ENCODE measurements at places on chromosomes 7 and 10.

DNA sequence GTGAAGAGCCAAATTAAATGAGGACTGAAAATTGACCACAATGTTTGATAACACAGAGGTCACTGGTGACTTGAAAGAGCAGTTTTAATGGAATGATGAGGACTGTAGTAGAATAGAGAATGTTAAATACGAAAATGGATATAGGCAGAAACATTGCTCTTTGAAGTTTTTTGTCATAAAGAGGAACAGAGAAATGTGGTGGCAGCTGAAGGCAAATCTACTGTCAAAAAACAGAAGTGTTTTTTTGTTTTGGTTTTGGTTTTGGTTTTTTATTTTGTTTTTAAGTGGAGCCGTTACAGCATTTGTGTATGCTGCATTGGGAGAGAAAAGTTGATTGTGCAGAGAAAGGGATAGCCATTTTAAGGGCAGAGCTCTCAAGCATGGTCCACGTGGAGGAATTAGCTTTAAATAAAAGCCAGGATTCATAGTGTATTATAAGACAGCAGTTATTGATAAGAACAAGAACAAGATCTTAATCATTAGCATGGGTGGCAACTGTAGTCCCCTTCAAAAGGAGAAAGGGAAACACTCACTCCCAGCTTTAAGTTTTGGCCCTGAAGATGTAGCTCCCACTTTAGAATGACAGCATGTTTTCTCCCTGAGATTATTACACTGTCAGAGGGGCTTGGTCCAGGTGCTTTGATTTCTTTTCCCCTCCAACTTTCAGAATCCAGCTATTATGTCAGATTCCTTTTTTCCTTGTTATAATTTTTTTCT, 156.7 kb upstream of the BET1 start:
- DNase-seq: no peak

DNA sequence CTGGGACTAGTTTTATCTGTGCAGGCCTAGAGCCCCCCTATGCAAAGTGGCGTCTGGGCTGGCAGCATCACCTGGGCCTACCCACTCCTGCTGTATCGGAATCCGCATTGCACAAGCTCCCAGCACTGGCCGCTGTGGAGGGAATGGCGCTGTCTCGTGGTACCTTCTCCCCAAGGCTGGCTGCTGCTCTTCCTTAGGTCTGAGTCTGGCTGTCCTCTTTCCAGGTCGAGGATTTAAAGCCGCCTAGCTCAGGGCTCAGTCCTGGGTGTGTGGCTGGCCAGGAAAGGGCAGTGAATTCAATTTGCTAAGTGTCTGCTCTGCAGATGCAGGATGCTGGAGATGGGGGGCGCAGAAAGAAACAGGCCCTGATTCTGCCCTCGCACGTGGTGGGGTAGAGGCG, 44.7 kb downstream of the MGMT start:
- no peak for DNase-seq

GRCh38 chr7:19747740-19748339, 25.6 kb downstream of the TMEM196 start:
- DNase-seq: peak; percentile 26

- DNase-seq: peak; percentile 77
These were observed at the start of gene AKR1C3 for GRCh38 chr10:5094265-5095205. Gene AKR1C3 (plus strand): TSS chr10:5094414. CDS start chr10:5094445, 31 bp downstream.

GRCh38 chr10:63438506-63439498, 27.0 kb downstream of the JMJD1C start:
- no peak for DNase-seq

DNA sequence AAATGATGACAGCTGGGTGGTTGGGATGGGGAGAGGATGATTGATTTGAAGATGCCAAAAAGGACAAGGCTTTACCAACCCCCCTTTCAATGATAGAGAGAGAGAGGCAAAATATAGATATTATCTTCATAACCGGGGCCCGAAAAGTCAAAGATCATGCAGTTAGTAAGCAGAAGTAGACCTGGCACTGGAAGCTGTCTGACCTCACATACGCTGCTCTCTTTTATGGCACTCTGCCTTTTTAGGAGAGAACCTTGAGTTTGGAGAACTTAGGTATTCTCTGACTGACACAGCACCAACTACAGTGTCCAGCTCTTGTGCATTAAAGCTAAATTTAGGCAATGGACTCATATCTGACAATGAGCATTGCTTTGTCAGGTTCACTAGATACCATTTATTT, 30.7 kb downstream of the CNNM2 start:
- DNase-seq: no peak

DNA sequence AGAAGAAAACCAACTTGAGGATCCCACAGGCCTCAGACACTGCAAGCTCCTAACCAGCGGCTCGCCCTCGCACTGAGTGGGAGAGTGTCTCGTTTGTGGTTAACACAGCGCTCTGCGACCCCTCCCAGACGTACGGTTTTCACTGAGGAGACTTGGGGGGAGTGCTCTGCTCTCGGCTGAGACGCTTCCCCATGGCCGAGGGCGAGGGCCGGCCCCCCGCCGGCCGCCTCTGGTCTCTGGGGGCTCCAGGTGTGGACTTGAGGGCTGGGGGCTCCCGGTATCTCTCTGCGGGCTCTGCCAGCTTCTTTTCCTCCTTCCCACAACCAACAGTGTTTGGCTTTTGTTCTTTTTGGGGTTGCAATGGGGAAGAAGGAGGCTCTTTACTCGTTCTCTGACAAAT, 118.7 kb downstream of the LARP4B start:
- no peak for DNase-seq

- no peak for DNase-seq
These were observed 87.5 kb downstream of the GSAP start for GRCh38 chr7:77328669-77329068.

DNA sequence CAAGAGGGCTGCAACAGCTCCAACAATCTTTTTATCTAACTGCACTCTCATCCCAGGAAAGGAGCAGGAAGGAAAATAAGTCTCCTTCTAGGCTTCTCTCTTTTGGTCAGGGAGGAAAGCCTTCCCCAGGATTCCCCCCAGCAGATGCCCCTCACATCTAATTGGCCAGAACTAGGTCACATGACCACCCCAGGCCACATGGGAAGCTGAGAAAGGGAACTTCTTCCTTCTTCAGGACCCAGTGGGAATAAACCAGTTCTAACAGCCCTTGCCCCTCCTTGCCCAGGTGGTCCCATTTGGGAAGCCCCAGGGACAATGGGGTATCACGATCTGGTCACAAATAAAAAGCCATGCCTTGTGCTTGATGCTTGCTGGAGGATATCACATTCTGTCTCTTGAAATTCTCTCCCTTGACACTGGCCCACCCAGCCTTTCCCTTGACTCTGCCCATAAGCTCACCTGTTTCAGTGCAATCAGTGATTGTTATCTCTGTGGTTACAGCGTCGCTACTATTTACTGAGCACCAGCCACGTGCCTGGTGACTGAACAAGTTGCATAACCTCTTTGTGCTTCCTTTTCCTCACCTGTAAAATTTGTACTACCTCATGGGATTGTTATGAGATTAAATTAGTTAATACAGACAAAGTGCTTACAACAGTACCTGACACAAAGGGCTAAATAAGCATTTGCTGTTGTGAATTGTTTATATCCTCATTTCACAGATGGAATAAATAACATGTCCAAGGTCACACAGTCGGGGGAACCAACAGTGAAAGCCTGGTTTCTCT, 9.0 kb upstream of the TACR2 start:
- DNase-seq: no peak

DNA sequence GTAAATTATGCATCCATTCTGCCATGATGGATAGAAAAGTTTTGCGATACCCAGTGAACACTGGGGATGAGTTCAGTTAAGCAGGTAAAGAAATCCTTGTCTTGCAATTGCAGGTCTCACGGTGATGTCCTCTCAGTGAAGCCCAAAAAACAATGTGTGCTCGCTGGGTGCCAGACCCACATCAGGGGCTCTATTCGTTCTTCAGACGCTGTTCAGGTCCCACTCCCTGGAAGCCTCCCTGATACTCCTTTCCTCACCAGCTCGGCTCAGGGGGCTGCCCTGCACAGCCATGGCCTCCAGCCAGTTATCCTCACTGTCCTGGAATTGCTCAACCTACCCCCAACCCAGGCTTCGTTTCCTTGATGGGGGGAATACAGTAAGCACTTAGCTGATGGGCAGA, 323.5 kb downstream of the ADARB2 start:
- no peak for DNase-seq

GRCh38 chr10:120208488-120208887, 248.5 kb upstream of the PLPP4 start:
- DNase-seq: no peak

GRCh38 chr10:101858723-101859500, 15.3 kb upstream of the KCNIP2 start:
- DNase-seq: no peak

- DNase-seq: no peak
These were observed 6.6 kb upstream of the RHBDD2 start for GRCh38 chr7:75872073-75872782.

DNA sequence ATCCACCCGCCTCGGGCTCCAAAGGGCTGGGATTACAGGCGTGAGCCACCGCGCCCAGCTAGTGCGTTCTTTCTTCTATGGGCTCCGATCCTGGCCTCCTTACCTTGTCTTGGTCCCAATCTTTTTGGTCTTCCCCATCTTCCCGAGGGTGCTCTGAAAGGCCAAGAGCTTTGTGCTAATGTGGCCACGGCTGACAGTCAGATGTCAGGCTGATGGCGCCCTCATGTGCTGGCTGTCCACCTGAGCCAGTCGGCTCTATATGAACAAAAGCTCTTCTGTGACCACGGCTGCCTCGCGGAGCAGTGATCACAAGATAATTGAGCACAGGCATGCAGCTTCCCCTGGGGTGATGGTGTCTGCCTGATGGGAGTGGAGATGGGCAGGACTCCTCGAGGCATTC, 11.0 kb upstream of the AHCYL2 start:
- no peak for DNase-seq

DNA sequence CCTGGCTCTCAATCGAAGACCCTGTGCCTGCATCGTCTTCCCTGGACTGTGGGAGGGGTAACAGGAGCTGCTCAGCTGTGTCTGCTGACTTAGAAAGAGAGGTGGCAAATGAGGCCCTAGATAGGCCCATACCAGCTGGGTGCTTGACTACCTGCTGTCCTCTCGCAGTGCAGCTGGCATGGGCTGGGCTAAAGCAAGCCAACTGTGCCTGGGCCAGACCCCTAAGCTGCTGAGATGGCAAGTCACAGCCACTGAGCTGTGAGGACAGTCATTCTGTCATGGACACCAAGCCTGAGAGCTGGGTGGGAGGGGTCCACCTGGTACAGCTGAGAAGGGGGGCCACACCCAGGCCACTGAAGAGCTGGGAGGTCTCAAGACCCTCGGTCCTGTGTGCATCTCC, 45.8 kb upstream of the AQP1 start:
- DNase-seq: no peak

- no peak for DNase-seq
These were observed 299.8 kb downstream of the CCDC3 start for GRCh38 chr10:12701696-12702095.

GRCh38 chr7:31003097-31003496, 39.3 kb downstream of the GHRHR start:
- no peak for DNase-seq

GRCh38 chr10:124593431-124593985, 131.9 kb downstream of the LHPP start:
- DNase-seq: no peak

DNA sequence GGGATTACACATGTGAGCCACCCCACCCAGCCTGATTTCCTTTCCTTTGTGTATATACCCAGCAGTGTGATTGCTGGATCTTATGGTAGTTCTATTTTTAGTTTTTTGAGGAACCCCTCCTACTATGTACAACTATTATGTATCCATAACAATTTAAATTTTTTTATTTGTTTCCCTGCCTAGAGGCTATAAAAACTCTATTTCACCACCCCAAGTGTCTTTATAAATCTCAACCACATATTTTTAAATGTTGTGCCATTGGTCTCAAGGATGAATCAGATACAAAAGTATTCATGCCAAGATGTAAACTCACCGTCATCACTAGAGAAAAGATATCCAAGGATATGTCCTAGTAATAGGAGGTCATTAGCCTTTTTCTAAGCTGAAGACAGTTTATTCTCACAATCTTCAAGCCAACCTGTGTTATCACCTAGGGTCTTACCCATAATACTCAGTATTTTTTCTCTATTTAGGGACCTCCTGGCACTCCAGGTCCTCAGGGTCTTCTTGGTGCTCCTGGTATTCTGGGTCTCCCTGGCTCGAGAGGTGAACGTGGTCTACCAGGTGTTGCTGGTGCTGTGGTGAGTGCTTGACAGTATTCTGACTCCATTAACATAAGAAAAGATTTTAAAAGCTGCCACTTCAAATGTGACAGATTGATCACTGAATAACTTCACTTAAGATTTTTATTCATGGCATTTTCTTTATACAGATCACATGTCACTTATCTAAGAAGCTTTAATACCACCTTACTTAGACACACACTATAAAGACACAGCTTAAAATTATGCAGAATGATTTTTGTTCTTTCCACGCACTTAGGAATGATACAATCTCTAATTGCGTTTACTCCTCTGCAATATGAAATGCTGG, 29.4 kb downstream of the COL1A2 start:
- DNase-seq: peak; percentile 69

GRCh38 chr10:501596-501995, 187.9 kb downstream of the DIP2C start:
- DNase-seq: no peak

- no peak for DNase-seq
These were observed 38.3 kb downstream of the LIPJ start for GRCh38 chr10:88624840-88625239.

DNA sequence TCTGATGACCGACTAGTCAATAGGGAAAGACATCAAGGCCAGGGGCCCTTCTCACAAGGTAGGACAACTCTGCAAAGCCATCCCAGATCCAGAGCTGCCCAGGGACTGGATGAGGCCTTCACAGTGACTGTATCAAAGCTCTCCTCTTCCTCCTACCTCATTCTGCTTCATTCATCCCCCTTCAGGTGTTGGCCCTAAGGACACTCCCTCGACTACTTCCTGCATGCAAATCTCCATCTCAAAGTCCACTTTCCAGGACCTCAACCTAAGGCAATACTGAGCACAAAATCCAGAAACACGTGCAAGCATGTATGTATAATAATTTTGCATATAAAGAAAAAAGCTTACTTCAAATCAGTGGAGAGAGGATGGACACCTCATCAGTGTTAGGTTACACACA, 25.1 kb downstream of the DPY19L1 start:
- DNase-seq: no peak

- no peak for DNase-seq
These were observed 80.8 kb upstream of the RHOBTB1 start for GRCh38 chr10:61024856-61025201.

DNA sequence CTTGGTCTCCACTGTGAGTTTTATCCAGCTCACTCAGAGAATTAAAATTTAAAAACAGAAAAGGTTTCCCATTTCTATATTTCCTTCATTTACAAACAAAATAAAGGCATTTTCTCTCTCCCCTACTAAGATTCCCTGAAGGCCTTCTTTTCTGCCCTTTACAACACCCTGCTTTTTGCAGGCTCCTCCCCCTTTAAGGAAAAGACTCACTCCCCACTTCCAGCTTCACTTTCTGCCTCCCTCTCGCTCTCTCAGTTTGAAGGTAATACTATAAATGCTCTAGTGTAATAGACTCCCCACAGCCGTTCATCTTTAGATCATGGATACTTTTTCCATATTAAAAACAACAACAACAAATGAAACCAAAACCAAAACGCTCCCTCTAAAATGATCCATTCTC, 53.3 kb downstream of the CDHR3 start:
- no peak for DNase-seq

Data from stromal cell of bone marrow (primary cell).